ENCODE measurements at places on chromosomes 7 and 10. TPM values are rescaled to one million over a fixed set of nuclear protein-coding genes. Genes with fewer than 3 reads are reported as not detected.
A peak's percentile ranks its signal among the peaks of the same experiment; 100 is the strongest.

- no peaks in the 10 kb centered on the region for H3K36me3 ChIP-seq
- no peaks in the 10 kb centered on the region for H3K27me3 ChIP-seq
- H3K4me3 ChIP-seq: no peak overlapping the region
- peaks cover 22% of the 10 kb centered on the region for H3K4me1 ChIP-seq
- H3K27ac ChIP-seq: no peak overlapping the region
Measured at GRCh38 chr7:3241686-3242258, 59.3 kb upstream of the SDK1 start.

DNA sequence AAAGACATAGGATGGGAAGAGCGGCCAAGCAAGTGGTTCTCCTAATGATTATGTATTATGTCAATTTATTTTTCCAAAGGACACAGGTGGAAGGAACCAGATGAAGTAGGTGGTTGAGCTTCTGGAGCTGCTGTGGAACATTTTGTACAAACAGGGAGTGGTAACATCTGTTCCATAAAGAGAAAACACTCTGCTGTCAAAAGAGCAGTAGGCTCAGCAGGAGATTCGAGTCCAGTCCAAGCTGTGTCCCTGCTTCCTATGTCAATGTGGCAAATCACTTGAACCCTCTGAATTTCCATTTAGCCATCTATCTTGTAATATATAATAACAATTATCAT, 448.0 kb upstream of the ANKRD30A start:
- DNase-seq: no peak
- H3K27me3 ChIP-seq: peaks cover 6% of the 10 kb centered on the region
- H3K4me3 ChIP-seq: no peak overlapping the region
- H3K27ac ChIP-seq: no peak overlapping the region
- no peaks in the 10 kb centered on the region for H3K36me3 ChIP-seq
- peaks cover 31% of the 10 kb centered on the region for H3K4me1 ChIP-seq

The ZNF503 gene
- total RNA-seq: 86.7 TPM

The DLX6 gene
- total RNA-seq: 25.5 TPM

The VIPR2 gene
- 0.31 TPM for total RNA-seq

- no peak for DNase-seq
- peaks cover 20% of the 10 kb centered on the region for H3K4me1 ChIP-seq
- H3K36me3 ChIP-seq: no peaks in the 10 kb centered on the region
- no peak overlapping the region for H3K27ac ChIP-seq
Measured at GRCh38 chr7:25617214-25617613, 388.9 kb upstream of the NPVF start.

DNA sequence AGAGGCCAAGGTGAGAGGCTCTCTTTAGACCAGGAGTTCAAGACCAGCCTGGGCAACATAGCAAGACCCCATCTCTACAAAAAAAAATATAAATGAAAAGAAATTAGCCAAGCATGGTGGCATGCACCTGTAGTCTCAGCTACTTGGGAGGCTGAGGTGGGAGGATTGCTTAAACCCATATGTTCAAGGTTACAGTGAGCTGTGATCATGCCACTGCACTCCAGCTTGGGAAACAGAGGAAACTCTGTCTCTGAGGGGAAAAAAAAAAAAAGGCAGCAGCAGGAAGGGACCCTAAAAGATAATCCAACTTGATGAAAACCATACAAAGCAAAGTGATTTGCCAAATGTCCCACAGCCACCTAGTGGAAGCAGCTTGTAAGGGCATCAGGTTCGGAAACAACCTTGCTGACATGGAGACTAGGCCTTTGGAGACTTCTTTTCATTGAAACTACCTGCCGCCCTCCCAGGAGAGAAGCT, 15.6 kb upstream of the PBLD start:
- peaks cover 17% of the 10 kb centered on the region for H3K36me3 ChIP-seq
- no peaks in the 10 kb centered on the region for H3K4me1 ChIP-seq
- H3K27ac ChIP-seq: no peak overlapping the region
- no peak for DNase-seq
- H3K27me3 ChIP-seq: no peaks in the 10 kb centered on the region

DNA sequence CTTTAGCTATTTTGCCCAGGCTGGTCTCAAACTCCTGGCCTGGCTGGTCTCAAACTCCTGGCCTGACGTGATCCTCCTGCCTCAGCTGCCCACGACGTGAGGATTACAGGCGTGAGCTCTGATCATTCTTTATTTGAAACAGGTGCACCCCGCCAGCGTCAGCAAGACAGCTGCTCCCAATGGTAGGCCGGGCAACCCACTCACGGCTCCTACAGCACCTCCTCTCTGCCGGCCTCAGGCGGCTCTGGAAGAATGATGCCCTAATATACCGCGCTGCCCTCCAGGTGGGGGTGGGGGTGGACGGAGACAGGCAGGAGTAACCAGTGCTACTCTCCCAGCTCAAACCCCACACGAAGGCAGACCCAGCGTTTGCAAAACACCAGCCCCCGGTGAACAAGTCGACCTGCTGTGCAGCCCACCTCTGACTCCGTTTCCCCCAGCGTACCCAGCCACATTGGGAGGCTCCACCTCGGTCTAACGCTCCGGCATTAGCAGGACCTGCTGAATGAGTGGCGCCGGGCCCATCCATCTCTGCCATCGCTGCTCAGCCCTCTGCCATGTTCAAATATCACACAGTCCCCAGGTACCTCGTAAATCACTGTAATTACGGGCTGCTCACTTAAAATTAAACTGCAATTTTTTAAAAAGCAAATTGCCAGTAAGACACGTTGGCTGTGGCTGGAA, 148.6 kb downstream of the ELFN1 start:
- peak; percentile 55 for DNase-seq
- H3K27me3 ChIP-seq: peaks cover 28% of the 10 kb centered on the region
- H3K36me3 ChIP-seq: no peaks in the 10 kb centered on the region
- H3K4me1 ChIP-seq: peaks cover 20% of the 10 kb centered on the region

The WDR11 gene
- 65.5 TPM for total RNA-seq

GRCh38 chr7:29297194-29297890, 102.8 kb downstream of the CHN2 start:
- no peak overlapping the region for H3K27ac ChIP-seq
- peaks cover 8% of the 10 kb centered on the region for H3K36me3 ChIP-seq
- H3K4me1 ChIP-seq: peaks cover 38% of the 10 kb centered on the region
- H3K4me3 ChIP-seq: no peak overlapping the region
- H3K27me3 ChIP-seq: no peaks in the 10 kb centered on the region

DNA sequence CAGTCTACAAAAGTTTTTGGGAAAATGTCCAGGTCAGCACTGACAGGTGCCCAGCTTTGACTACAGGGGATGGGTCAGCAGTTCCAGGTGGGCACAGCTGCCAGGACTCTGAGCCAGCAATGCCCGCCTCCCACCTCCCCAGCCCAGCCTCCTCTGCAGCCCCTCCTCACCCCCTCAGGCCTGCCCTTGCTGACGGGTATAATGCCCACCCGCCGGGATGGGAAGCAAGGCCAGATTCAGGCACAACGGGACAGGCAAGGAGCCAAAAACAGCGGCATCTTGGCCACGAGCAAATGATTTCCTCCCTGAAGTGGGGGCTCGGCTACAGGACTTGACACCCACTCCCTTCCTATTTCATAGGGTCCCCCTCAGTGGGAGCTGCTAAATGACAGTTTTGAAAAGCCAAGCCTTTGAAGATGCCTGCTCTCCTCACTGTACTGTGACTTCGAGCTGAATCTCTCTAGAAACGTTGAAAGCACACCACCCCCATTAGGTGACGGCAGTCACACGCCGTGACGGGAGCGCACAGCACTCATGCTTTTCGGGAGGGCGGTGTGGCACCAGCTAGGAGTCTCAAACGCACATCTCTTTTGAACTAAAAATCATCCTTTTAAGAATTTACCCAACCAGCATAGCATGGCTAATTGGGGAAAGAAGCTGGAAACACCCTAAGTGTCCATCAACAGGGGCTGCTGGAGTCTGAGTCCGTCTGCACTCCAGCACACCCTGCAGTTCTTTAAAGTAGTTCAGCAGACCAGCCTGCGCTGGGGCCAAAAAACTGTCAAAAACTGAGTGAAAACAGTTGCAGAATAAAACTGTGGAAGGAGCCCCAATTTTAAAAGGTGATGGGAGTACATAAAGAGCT, 29.6 kb downstream of the MAD1L1 start:
- no peak overlapping the region for H3K27ac ChIP-seq
- no peak for DNase-seq
- H3K27me3 ChIP-seq: no peaks in the 10 kb centered on the region
- H3K36me3 ChIP-seq: peaks cover 15% of the 10 kb centered on the region
- H3K4me3 ChIP-seq: peak overlapping the region; percentile 29

- H3K4me1 ChIP-seq: peaks cover 5% of the 10 kb centered on the region
- DNase-seq: no peak
- no peak overlapping the region for H3K27ac ChIP-seq
- H3K4me3 ChIP-seq: no peak overlapping the region
- H3K27me3 ChIP-seq: peaks cover 5% of the 10 kb centered on the region
- H3K36me3 ChIP-seq: no peaks in the 10 kb centered on the region
Measured at GRCh38 chr10:116882639-116883038, 33.3 kb downstream of the ENO4 start.

The GJD4 gene
- 0.17 TPM for total RNA-seq

GRCh38 chr7:100888988-100889750, at the start of gene UFSP1:
Gene UFSP1 (minus strand): TSS chr7:100889715. CDS start chr7:100889271, 444 bp downstream.
- H3K27me3 ChIP-seq: no peaks in the 10 kb centered on the region
- H3K4me3 ChIP-seq: peak within 1 kb of the TSS; percentile 94
- H3K27ac ChIP-seq: peak within 1 kb of the TSS; percentile 91

DNA sequence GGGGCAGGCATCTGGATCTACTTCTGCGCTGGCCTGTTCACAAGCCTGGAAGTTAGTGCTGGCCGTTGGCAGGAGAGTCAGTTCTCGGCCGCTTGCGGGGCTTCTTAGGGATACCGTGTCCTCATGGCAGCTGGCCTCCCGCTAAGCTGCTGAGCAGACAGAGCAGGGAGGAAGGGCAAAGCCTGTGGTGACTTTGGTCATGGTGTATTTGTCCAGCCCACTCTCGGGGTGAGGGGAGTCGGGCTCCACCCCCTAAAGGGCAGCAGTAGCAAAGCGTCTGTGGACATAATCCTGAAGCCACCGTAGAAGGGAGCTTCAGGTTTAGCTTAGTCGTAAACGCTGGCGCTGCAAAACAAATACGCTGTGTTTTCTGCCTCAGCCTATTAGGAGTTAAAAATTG, 12.2 kb downstream of the UBE3C start:
- H3K4me3 ChIP-seq: peak overlapping the region; percentile 68
- DNase-seq: no peak
- H3K4me1 ChIP-seq: peaks cover 46% of the 10 kb centered on the region
- peaks cover 14% of the 10 kb centered on the region for H3K36me3 ChIP-seq
- peak overlapping the region; percentile 78 for H3K27ac ChIP-seq
- no peaks in the 10 kb centered on the region for H3K27me3 ChIP-seq

DNA sequence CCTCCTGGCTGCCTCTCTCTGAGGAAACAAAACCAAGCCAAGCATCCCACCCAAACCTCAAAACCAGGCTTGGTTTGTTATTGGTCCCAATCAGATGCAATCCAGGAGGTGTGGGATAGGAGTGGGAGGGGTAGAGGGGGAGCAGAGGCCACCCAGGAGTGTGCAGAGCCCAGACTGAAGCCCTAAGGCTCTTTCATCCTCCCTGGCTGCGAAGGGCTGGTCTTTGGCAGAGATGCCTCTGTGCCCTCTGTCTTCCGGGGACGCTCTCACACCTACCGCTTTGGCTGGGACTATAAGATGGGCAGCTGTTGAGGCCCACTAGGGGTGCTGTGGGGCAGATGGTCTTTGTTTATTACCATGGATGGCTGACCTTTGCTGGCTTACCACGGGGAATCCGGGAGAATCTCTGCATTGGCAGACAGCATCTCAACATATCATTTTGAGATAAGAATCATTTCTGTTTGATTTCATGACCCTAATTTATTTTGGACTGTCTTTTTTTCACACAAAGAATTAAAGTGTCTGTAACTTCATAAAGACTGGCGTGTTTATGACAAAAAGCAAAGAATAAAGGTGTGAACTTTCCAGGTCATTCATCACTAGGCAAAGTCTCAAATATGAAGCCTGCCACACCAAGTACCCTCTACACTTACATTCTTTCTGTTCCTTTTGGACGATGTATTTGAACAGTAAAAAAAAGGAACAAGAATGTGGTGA, 6.5 kb upstream of the DENND2A start:
- H3K27me3 ChIP-seq: no peaks in the 10 kb centered on the region
- peak overlapping the region; percentile 51 for H3K27ac ChIP-seq
- no peaks in the 10 kb centered on the region for H3K36me3 ChIP-seq
- no peak for DNase-seq

DNA sequence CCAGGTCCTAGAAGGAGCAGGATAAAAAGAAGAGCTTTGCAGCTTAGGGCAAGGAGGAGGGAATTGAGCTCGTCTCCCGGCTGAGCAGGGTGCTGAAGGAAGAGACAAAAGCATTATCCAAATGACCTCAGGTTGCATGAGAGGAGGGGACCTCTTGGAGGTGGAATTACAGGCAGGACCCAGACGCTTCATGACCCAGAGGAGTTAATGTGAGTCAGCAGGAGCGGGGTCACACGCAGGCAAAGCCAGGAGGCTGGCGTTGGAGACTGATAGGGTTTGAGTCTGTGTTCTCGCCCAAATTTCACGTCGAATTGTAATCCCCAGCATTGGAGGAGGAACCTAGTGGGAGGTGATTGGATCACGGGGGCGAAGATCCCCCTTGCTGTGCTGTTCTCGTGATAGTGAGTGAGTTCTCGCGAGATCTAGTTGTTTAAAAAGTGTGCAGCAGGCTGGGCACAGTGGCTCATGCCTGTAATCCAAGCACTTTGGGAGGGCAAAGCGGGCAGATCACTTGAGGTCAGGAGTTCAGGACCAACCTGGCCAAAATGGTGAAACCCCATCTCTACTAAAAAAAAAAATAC, 63.7 kb upstream of the AUTS2 start:
- H3K36me3 ChIP-seq: no peaks in the 10 kb centered on the region
- peaks cover 27% of the 10 kb centered on the region for H3K27me3 ChIP-seq
- peaks cover 13% of the 10 kb centered on the region for H3K4me1 ChIP-seq
- H3K4me3 ChIP-seq: no peak overlapping the region
- no peak overlapping the region for H3K27ac ChIP-seq

DNA sequence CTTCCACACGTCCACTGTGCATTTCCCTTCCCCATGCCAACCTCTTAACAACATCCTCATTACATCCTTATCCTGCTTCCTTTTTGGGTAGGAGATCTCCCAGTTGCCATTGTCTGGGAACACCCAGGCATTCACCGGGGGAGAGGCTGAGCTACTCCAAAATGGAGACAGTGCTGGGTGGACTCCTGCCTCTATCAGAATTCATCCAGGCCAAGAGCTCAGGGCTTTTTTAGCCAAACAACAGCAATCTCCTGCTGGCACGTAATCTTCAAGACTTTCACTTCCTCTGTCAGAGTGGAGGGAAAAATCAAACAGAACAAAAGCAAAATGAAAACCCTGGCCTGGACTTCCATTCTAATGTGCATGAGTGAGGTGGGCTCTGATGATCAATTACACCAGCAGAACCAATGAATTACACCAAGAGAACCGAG, 245.0 kb downstream of the PRPF18 start:
- peaks cover 11% of the 10 kb centered on the region for H3K36me3 ChIP-seq
- H3K4me1 ChIP-seq: peaks cover 50% of the 10 kb centered on the region
- H3K27me3 ChIP-seq: peaks cover 11% of the 10 kb centered on the region
- H3K4me3 ChIP-seq: peak overlapping the region; percentile 53

- H3K27me3 ChIP-seq: peaks cover 3% of the 10 kb centered on the region
- no peak for DNase-seq
- H3K4me3 ChIP-seq: no peak overlapping the region
- no peak overlapping the region for H3K27ac ChIP-seq
- no peaks in the 10 kb centered on the region for H3K4me1 ChIP-seq
Measured at GRCh38 chr7:124152859-124153692, 120.2 kb upstream of the TMEM229A start.

The STEAP4 gene
- total RNA-seq: 1.2 TPM

The SPDYE9 gene
- total RNA-seq: not detected

The ERVW-1 gene
- 1.2 TPM for total RNA-seq

Data from type B pancreatic cell (in vitro differentiated cells).